ENCODE measurements at places on chromosomes 7 and 10.

- DNase-seq: no peak
These were observed 221.6 kb downstream of the RPS24 start for GRCh38 chr10:78255214-78255613.

DNA sequence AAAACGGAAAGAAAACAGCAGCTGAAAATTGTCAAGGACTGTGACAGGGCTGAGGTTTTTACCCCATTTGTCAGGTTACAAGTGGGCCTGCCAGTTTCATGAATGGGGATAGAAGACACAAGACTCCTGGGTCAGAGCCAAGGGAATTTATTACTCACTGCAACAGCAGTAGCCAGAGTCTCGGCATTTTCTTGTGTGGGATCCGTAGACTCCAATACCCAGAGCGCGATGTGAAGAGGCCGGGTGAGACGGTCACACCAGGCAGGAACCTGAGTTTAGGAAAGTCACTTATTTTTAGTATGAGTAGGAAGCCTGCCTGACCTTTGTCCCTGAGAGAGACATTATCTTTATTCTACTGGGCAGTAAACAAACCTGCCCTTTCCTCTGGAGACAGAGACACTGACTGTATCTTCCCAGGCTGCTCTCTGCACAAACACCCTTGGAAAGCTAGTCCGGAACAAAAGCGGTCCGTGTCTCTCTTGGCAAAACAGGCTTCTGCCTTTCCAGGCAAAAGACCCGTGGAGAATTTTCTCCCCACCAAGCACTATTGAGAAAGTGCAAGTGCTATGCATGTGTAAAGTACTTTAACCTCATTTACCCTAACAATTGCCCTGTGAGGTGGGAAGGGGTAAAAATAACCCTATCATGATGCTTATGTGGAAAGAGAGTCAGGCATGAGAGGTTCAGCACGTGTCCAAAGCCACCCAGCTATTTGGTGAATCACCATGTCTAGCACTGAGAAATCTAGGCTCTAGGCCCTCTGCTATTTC is 58.4 kb downstream of the JCAD start:
- peak; percentile 96 for DNase-seq

GRCh38 chr10:28678687-28679457 is 1.6 kb downstream of the BAMBI start:
- DNase-seq: peak; percentile 56

DNA sequence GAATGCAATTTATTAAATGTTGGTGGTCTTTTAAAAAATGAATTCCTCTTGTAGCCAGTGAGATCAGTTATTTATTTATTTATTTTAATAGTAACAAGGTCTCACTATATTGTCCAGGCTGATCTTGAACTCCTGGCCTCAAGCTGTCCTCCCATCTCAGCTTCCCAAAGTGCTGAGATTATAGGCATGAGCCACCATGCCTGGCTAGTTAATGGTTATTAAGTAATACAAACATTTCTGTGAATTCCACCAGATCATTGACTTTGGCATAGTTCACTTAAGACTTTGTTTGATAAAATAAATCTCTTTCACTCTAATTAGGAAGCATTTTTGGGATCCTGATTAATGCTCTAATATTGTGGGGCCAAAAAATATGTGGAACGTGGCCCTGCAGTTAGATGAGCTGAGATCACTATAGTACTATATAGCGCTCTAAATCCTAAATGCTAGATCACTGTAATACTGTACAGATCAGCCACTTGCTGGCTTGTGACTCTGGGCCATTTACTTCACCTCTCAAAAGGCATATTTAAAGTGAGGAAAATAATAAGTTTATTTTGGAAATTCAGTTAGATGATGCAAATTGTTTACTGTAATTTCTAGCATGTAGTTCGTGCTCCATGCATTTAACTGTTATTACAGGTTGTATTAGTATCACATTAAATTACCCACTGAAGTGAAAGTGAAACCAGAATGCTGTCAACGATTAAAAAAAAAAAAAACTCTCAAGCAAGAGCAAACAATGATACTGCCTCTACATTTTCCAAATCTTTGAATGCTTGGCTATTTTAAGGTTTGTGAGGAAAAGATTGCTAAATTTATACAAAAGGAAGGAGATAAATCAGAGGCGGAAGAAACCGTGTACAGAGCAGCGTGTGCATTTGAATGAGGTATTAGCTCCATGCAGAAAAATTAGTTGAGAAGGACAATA is 15.9 kb upstream of the FAS start:
- DNase-seq: peak; percentile 36

GRCh38 chr10:133405844-133406527 is 12.0 kb downstream of the MTG1 start:
- DNase-seq: peak; percentile 31

DNA sequence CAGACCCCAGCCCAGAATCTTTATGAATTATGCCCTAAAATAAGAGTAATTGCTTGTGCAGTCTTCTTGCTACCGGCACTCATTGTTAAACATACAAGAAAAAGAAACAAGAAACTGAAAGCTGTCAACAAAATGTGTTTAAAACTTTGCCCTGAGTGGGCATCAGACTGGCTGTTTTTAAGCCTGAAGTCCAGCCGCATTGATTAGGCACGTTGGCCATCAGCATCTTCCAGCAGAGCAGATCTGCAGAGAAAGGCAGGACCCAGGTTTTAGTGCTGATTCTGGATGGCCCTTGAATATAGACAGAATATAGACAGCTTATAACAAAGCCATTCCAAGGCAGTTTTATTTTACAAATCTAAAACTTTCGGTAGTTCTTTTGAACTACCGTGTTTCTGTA is 102.8 kb downstream of the POLL start:
- no peak for DNase-seq

GRCh38 chr7:123439191-123439590 is 95.2 kb downstream of the IQUB start:
- no peak for DNase-seq

GRCh38 chr7:20193242-20193777 is 23.9 kb downstream of the MACC1 start:
- DNase-seq: no peak

GRCh38 chr7:142716596-142716995 is 32.7 kb upstream of the PRSS1 start:
- no peak for DNase-seq

DNA sequence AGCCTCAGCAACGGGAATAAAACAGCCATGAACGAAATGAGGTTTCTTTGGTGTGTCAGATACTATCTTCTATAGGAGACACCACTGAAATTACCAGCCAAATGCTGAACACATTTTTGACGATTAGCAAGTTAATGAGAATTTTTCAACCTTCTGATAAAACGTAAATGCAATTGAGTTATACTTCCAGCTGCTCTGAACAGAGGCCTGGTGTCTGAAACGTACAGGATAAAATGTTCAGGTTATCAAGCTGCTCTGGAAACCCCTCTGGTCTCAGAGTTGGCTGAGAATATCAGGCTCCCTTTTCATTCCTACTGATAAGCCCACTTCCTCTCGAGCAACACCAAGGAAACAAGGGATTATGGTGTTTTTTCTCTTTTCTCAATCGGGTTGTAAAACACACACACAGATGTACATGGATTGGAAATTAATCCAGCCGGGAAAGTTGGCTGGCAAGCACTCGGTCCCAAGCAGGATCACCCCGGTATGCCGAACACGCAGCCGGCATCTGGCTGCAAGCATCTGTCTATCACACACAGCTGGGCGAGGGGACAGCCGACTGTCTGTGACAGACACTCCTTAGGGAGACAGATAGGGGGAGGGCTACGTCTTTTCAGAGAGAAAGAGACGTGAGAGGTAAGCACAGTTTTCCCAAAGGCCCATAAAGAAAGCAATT is 171.8 kb downstream of the PRKAG2 start:
- no peak for DNase-seq

DNA sequence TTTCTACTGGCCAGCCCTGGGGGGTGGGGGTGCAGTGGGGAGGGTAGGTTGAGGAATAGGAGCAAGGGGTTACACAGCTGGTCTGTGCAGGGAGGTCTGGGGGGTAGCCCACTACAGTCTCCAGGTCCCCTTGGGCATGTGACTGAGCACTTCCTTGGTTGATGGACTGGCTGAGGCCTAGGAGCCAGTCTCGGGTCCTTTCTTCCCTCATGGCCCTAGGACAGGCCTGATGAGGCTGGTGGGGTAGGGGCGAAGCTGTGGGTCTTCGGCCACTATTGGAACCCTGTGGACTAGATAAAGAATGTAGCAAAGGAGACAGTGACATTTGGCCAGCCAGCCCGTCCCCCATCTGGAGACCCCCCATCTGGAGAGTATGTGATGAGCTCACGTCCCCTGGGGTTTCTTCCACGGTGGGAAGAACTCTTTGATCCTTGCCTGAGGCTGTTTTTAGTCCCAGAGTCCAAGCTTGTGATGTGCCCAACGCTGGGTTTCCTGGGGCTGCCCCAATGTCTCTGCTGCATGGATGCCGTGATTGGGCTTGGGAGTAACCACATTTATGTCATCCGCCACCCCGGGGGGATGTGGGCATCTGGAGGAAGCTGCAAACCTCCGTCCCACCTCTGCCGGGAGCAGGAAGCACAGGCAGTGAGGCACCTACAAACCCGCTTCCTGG is 20.7 kb downstream of the FAM241B start:
- no peak for DNase-seq

DNA sequence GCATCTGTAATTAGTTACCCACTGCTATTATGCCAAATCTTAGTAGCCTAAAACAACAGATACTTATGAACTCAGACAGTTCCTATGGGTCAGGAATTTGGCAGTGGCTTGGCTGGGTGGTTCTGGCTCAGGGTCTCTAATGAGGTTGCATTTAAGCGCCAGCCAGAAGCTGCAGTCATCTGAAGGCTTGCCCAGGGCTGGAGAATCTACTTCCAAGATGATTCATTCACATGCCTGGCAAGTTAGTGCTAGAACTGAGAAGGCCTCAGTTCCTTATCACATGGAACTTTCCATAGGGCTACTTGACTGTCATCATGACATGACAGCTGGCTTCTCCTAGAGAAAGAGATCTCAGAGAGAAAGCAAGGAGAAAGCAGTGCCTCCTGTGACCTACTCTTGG is 121.3 kb downstream of the AVL9 start:
- peak; percentile 87 for DNase-seq

DNA sequence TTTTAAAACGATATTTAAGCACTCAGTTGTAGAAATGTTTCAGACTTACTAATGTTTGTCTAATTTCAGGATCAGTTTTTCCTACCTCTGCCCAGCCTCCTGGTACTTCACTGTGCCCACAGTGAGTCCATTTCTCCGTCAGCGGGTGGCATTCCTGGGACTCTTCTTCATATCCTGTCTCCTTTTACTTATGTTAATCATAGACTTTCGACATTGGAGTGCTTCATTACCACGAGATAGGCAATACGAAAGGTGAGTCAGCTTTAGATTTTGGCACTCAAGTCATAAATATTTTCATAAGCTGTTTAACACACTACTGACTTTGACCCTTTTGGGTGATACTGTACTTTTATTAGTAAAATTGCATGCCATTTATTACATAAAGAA is 2.1 kb downstream of the ENTPD7 start:
- peak; percentile 40 for DNase-seq

- DNase-seq: peak; percentile 31
These were observed 804 bp downstream of the TMEM106B start for GRCh38 chr7:12211711-12212485.

DNA sequence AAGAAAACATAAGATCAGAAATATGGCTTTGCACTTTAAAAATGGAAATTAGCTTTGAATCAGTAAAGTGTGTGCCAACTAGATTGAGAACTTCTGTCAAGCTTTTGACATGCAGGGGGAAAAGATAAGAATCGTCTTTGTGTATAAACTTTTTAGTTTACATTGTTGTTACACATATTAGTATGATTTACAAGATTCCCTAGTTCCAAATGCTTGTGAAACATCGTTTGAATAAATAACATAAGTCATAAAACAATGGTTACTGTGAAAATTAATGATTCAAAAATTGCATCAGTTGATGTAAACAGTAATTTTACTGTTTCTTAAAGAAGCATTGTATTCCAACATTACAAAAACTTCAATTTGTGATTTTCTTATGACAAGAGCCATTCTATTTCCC is 207.6 kb upstream of the MTPN start:
- DNase-seq: no peak

DNA sequence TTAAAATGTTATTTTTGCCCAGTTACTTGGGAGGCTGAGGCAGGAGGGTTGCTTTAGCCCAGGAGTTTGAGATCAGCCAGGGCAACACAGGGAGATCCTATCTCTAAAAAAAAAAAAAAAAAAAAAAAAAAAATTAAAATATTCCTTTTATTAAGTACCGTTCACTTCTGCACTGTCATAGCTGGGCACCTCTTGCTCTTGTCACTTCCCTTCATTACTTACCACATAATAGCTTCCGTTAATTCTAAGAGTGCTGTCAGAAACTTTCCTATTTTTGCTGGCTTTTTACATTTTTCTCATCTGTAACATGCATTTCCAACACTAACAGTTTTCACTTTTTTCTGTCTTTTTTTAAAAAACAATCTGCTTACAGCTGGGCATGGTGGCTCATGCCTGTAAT is 132.9 kb downstream of the PIP4K2A start:
- no peak for DNase-seq

- no peak for DNase-seq
These were observed 126.9 kb upstream of the EFCAB10 start for GRCh38 chr7:105707967-105708762.
